ENCODE measurements at places on chromosomes 16 and 17.

DNA sequence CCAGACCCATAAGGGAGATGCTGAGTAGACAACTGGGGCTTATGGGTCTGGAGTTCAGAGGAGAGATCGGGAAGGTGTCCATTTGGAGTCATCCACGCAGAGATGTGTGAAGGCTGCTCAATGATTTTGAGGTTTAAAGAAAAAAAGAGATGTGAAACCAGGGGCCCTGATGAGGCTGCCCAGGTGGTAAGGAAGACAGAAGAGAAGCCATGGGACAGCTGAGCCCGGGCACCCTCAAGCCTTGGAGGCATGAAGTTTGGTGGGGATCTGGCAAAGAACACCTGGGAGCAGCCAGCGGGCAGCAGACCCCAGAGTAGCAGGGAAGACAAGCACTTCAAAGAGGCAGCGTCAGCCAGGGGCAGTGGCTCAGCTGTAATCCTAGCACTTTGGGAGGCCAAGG is 20.8 kb upstream of the MYO15B start:
- DNase-seq, result no peak

GRCh38 chr17:11651089-11651488 is 52.8 kb downstream of the DNAH9 start:
- no peak for DNase-seq

- DNase-seq, result no peak
Measured at GRCh38 chr17:62800585-62800984, 7.5 kb downstream of the MARCHF10 start.

DNA sequence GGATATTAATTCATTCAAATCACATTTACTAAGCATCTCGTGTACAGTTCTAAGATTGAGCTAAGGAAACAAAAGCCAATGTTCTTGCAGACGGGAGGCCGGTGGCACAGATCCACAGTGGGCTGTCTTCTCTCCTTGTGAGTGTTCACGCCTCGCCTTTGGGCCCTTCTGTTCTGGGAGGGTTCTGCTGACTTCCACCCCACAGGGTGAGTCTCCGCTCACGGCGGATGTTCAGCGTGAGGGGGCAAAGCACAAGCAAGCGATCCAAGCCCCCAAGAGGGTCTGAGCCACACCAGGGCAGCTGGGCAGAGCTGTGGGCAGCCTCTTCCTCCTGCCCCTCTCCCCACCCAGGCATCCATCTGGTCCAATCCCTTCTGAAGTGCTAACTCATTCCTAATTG is 84.3 kb upstream of the DOC2B start:
- DNase-seq, result no peak

DNA sequence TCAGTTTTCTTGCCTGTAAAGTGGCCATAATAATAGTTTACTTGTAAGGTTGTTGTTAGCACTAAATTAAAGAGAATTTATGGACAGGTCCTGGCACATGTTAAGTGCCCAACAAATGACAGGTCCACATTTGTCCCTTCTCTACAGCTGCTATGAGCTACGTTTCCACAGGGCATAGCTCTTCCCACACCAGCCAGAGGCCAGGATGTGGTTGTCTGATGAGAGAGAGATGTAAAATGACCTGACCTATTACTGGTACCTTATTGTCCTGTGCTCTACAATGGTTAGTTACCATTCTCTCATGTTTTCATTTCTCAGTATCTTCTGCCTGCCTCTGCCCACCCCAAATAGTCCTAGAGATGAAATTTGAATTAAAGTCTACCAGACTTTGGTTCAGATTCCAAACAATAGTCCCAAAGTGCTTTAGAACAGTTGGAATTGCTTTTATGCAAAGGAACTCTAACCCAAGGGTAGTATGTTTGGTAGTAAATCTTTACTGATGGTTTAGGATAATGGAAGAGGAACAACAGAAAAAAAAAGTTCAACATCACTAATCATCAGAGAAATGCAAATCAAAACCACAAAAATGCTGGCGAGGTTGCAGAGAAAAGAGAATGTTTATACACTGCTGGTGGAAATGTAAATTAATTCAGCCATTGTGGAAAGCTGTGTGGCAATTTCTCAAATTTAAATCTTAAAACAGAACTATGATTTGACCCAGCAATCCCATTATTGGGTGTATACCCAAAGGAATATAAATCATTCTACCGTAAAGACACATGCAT is 57.1 kb upstream of the ANKFN1 start:
- DNase-seq, result no peak

DNA sequence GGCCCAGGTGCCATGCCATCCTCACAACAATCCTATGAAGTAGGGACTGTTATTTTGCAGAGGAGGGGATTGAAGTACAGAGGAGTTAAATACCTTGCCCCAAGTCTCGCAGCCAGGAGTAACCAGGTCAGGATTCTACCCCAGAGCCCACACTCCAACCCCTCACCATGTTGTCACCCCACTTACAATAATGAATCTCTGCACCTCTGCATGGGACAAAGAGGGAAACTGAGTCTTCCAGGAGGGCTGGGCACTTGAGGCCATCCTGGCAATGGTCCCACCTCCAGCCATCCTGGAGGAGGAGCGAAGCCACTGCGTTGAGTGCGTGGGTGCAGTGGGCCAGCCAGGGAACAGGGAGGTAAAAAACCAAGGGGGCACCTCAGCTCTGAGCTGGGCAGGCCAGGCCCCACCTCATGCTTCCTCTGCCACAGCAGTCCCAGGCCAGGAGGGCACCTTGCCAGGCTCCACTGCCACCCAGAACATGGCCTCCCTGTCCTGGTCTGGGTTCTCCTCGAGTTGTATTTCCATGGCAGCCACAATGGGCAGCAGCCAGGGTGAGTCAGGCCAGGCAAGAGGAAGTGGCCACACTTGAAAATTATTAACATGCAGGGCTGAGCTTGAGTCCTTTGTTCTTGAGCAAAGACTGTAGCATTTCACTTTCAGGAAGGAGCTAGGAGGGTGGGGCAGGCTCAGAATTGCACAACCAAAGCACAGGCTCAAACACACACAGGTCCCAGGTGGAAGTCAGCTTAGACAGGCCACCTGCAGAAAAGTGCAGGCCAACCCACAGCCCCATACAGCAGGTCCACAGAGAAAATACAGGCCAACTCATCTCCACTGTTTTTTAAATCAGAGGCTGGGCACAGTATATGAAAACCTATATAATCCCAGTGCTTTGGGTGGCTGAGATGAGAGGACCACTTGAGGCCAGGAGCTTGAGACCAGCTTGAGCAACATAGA is 52.1 kb downstream of the CUEDC1 start:
- peak; percentile 93 for DNase-seq

- DNase-seq, result no peak
Measured at GRCh38 chr16:31215287-31216162, 1.4 kb downstream of the PYDC1 start.

GRCh38 chr16:85649411-85650134 is 36.5 kb downstream of the GSE1 start:
- no peak for DNase-seq

DNA sequence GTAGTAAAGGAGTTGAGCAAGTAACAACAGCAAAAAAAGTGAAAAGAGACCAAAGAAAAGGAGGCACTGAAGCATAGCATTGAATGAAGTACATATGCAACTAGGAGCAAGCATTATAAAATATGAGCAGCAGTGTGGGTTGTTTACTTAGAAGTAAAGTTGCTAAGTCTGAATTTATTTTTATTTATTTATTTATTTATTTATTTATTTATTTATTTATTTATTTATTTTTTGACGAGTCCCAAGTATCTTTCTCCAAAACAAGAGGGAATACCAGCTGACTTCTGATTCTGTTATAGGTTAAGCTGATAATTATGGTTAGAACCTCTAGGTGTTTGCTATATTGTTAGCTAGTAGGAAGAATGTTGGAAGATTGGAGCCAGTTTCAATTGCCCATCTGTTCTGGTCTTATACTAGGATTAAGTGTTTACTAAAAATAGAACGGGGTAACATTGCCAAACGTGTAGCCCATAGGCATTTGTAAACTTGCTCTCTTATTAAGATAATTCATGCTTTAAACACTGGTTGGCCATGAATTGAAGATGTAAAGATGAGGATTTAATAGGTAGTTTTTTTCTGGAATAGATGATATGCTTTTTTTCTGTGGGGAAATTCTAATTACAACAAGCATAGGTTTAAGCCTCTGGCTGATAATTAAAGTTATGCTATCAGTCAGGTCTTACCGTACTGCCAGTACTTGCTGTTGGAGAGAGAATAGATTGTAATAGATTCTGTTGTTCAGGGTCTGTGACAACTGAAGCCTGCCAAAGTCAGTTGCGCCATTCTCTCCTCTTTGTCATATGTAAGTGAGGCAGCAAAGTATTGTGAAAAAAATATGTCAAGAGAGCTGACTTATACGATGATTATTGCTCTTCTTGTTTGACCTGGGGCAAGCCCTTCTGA is 66.7 kb downstream of the PPM1E start:
- no peak for DNase-seq

All from NCI-H2029 treated with DMSO at 0.1 percent for 48 hours (cell line).